Testis (tissue), 5 donors: ENCODE measurements at places on chromosomes 11 and 22.
A peak's percentile ranks its signal among the peaks of the same experiment; 100 is the strongest.

DNA sequence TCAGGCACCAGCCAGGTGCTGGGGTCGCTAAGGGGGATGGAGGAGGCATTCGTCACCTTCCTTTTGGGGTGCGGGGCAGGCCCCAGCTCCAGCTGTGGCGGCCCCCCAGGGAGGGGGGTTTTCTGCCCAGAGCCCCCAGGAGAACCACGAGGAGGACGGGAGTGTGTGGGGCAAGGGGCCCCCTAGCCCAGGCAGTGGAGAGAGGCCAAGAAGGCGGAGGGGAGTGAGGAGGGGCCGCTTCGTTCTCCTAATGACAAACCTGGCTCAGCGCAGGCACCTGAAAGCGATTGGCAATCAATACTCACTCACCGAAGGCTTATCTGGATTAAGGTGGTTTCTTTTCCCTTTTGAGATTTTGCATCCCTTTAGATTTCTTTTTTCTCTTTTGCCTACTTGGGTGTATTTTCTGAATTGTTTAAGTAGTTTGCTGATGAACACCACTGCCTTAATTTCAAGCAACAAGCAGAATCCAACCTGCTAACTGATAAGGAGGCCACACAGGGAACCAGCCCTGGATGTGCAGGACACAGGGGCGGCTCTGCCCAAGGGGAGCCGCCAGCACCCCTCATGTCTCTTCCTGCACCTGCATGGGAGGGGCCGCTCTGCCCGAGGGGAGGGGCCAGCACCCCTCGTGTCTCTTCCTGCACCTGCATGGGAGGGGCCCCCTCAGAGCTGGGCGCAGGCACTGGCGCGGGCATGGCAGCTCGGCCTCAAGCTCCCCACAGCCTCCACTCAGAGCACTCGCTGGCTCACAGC, 122.3 kb downstream of the BRD1 start:
- DNase-seq: no peak

DNA sequence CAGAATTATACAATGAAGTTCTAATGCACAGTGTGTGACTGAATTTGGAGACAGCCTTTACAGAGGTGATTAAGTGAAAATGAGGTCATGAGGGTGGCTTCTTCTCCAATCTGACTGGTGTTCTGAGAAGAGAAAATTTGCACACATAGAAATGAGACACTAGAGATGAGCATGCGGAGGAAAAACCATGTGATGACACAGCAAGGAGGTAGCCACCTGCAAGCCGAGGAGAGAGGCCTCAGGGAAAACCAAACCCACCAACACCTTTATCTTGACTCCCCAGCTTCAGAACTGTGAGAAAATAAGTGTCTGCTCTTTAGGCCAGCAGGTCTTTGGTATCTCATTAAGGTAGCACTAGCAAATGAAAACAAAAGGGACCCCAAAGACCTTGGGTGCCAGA, 93.2 kb downstream of the GGTLC2 start:
- no peak for DNase-seq

- no peak for DNase-seq
These were observed 1289.4 kb downstream of the FAM181B start for GRCh38 chr11:81444297-81444696.

DNA sequence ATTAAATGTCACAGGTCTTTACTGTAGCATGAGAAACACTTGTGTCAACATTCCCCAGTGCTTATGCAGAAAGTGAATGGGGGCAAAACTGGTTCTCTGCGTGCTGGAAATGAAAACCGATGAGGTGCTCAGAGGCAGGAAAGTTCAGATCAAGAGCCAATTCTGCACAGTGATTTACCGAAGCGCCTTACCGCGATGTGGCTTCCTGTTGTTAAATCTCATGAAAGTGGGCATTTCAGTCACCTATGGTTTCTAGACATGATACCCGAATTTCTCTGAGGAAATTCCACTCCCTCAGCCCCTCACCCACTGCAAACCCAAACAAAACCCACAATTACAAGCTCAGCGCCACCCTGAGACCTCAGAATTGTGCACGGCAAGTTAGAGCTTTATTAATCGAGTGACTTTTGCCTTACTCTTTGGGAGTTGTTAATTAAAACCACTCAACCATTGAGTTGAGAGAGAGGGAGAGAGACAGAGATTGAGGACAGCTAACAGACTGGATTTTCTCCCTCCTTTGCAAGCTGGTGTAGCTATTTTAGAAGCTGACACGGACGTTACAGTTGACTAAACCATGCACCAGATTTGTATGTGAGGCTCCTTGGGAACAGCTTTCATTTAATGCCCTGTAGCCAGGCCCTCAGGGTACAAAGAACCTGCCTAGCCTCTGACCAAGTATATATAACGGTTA, 196.4 kb downstream of the DBX1 start:
- no peak for DNase-seq

GRCh38 chr11:87575088-87575487, 537.4 kb downstream of the TMEM135 start:
- DNase-seq: no peak

DNA sequence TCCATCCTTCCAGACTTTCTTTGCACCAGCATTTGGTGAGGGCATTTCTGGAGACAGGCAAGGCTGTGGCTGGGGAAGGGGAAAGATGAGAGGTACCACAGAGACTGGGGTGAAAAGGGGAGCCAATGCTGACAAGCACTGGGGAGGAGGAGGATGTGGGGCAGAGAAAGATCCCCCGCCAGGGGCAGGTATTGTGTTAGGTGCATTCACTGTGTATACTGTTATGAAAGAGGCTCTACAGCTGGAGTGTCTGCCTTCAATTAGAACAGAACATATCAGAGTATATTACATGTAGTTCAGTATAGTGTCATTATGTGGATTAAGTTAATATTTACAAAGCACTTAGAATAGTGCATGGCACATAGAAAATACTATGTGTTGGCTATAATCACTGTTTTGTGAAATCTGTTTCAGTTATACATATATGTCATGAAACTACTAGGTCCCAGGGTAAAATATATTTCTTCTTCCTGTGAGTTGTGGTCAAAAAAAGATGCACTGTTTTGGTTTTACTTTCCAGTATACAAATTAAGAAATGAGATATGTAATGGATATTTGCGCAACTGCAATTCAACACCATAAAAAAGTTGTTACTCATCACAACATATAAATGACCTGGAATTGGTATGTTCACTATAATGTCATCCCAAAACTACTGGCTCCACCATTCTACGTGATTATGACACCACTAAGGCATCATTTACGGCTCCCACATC, 8.4 kb downstream of the MSANTD2 start:
- no peak for DNase-seq

DNA sequence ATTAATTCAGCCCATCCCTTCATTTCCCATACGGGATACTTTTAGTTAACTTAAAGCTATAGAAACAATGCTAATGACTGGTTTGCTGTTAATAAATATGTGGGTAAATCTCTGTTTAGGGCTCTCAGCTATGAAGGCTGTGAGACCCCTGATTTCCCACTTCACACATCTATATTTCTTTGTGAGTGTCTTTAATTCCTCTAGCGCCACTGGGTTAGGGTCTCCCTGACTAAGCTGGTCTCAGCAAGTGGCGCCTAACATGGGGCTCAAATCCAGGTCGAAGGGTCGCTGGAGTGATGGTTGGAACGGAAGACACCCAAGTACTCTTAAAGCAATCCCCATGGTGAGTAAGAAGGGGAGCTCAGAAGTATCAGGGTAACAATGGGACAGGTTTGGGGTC, 14.4 kb upstream of the OOSP1 start:
- no peak for DNase-seq

DNA sequence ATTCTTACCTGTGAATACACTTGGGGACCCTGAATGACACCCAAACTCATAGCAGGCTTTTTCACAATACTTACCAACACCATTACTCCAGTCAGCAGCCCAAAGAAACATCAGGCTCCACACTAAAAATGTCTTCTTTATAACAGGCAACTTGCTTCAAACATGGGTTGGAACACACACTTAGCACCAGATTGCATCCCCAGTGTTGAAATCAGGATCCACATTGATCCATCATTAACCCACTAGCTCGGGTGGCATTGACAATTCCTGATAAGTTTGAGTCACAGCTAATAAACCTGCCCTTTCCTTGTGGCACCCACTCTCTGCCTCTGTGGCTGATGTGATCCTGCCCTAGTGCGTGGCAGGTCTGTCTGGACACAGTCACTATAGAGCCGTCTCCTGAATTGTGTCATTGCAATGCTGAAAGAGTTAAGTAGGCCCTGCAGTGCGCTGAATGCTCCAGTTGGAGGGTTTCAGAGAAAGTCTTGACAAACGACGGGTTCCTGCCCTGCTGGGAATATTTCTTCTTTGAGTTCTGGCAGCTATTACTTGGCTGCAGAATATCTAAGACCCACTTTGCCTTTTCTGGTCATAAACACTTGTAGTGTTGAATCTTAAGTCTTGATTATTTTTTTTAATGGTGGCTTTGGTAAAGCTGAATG, 19.6 kb upstream of the C11orf96 start:
- DNase-seq: no peak

GRCh38 chr11:57303280-57303989, 21.3 kb downstream of the TNKS1BP1 start:
- DNase-seq: no peak

GRCh38 chr11:125079151-125079877, 16.2 kb downstream of the SLC37A2 start:
- no peak for DNase-seq

- DNase-seq: no peak
These were observed 474.8 kb upstream of the CCDC90B start for GRCh38 chr11:83760932-83761331.

- DNase-seq: no peak
These were observed 29.8 kb downstream of the BID start for GRCh38 chr22:17744430-17744829.

DNA sequence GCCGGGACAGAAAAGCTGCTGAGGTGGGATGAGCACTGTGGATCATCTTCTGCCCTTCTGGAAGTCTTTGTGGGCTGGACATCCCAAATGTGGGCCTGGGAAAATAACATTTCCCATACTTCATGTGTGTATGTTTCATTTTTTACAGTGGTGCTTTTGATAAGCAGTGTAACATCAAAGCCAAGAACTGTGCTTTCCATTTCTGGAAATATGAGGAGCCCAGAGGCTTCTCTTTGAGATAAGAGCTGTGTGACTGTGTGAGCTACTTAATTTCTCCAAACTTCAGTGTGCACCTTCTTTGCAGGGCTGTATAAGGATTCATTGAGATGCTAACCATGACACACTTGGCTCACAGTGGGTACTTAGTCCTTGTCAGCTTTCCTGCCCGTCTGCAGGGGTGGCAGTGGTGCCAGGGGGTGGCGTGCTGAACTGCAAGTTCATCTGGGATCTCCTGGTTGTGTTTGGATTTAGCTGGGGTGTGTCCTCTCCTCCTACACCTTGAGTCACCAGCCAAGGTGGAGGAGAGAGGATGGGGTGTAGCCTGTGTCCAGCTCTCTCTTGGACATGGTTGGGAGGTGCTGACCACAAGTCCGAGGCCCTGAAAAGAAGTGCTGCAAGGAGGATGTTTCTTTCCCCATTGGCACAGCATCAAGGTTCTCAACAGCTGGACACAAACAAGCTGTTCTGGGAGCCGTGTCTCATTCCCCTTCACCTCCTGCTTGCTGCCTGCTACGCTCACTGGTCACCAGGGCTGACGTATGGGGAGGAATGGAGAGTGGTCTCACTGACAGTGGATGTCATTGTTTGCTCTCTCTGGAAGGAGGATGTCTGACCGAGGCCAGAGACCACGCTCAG, 139.4 kb downstream of the TEAD1 start:
- peak; percentile 63 for DNase-seq

- DNase-seq: peak; percentile 48
These were observed 150.7 kb downstream of the PKNOX2 start for GRCh38 chr11:125315079-125315740.

DNA sequence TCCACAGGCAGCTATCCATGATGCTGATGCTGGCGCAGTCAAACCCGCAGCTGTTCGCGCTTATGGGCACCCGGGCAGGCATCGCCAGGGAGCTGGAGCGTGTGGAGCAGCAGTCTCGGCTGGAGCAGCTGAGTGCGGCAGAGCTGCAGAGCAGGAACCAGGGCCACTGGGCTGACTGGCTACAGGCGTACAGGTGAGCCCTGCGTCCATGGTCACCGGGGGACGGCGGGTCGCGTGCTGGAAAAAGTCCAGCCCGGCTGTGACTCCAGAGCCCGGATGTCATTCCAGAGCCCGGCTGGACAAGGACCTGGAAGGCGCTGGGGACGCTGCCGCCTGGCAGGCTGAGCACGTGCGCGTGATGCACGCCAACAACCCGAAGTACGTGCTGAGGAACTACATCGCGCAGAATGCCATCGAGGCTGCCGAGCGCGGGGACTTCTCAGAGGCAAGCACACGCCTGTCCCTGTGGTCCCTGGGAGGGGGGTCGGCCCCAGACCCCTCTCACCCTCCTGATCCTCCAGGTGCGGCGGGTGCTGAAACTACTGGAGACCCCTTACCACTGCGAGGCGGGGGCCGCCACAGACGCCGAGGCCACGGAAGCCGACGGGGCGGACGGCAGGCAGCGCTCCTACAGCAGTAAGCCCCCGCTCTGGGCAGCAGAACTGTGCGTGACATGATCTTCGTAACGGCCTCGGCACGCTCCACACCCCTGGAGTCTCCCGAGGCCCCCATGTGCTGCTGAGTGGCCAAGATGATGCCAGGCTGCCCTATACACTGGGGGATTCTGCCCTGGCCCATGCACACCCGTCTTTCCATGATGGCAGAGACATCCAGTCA, 16.1 kb downstream of the SELENOO start:
- DNase-seq: no peak
